Memory B cell (primary cell): ENCODE measurements at places on chromosomes 2 and 18.

DNA sequence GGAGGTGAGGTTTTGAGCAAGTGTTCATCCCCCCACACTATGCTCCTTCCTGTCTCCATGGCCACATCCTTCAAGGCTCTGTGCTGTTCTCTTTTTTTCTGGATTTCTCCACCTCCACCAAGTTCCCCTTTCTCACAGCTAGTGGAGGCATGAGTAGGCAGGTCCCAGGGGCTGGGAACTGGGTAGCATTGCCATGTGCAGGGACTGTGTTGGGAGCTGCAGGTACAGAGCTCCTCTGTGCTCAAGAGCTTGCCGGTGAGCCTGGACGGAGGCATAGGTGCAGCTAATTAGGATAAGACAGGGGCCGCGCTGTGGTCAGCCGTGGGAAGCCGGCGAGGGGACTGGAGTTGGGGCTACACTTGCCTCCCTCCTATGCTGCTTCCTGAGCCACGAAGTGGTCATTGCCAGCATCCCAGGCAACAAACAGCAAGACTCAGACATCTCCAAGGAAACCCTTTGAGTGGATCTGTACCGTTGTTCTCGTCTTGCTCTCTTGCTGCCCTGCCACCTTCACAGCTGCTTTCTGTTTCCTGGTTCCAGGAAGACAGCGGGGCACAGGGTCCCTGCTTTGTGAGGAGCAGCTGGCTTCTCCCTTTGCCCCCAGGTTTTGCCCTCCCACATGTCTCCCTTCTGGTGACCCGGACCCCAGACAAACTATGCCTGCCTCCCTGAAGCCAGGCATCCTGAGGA, 36.9 kb downstream of the ATOH8 start:
- no peak for DNase-seq

GRCh38 chr2:55917117-55917516, 6.5 kb downstream of the EFEMP1 start:
- no peak for DNase-seq

DNA sequence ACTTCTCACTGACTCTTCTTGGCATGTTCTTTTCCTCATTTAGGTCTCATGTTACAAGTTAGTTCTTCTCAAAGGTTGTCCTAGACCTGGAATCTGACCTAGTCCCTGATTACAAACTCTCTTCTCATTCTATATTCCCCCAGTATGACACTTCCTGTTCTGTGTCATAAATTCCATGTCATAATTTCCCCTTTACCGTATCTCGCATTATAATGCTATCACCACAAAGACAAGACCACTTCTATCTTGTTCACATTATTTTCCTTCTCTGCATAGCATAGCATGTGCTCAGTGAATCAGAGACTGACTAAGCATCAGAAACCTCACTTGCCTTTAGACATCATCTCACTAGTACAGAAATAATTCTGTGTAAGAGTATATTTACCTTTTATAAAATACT, 63.6 kb upstream of the CAVIN2 start:
- no peak for DNase-seq

- no peak for DNase-seq
Measured at GRCh38 chr2:106890606-106891005, 4.6 kb upstream of the ST6GAL2 start.
